ENCODE measurements at places on chromosomes 2 and 18.
A peak's percentile ranks its signal among the peaks of the same experiment; 100 is the strongest.

- no peak for DNase-seq
Measured at GRCh38 chr2:98026927-98027522, 31.3 kb upstream of the TMEM131 start.

DNA sequence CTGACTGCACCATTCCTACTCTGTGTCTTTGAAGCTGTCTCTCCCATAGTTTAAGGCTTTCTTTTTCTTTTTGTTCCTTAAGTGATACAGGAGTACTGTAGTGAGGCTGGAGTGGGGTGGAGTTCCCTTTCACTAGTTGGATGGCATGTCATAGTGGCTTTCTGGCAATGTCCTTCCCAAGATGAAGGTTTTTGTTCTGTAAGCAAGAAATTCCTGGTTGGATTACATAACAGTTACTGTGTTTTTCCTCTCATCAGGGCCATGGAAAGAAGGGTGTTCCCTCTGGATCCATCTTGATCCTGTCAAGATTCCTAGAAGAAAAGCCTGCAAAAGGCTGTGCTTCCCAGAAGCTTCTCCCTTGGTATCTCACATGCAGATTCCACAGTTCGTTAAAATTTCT lies 84.2 kb downstream of the ACKR3 start:
- no peak for DNase-seq

- DNase-seq, result no peak
Measured at GRCh38 chr2:177484180-177484795, 91.7 kb downstream of the AGPS start.

DNA sequence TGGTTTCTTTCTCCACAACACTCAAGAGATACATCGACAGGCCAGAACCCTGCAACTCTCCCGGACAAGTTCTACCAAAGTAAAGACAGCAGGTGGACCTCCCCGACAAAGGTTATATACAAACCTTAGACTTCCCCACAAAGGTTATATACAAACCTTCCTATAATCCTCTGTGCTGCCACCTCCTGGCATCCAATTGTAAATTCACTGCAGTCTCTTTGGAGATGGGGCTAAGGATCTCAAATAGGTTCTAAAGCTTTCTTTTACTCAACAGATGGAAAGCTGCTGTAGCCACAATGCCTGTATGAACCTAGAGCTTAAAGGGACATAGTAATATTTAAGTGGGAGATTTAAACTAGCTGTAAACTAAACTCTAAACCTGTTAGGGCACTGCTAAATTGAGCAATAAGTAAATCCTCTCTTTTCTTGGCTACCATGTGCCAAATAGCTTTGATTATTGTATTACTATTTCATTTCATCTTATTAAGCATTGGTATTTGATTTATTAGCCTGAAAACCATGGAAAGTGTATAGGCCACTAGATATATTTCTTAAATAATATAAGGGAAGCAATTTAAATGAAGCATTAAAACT lies 9.8 kb upstream of the MREG start:
- peak; percentile 77 for DNase-seq

DNA sequence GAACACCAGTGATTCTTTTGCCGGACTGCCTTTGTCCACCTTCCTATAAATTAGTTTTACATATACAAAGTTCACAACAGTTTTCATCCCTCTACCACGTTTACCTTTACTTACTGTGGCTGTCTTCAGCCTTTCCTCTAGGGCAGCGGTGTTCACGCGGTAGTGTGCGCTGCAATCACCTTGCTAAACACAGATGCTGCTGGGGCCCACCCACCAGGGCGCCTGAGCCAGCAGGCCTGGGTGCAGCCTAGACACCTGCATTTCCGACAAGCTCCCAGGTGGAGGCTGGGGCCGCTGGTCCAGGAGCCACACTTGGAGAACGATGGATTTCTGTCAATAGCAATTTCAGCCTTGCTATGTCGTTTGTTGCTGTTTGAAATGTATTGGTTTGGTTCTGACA lies 83.1 kb downstream of the NDUFA10 start:
- DNase-seq, result no peak

DNA sequence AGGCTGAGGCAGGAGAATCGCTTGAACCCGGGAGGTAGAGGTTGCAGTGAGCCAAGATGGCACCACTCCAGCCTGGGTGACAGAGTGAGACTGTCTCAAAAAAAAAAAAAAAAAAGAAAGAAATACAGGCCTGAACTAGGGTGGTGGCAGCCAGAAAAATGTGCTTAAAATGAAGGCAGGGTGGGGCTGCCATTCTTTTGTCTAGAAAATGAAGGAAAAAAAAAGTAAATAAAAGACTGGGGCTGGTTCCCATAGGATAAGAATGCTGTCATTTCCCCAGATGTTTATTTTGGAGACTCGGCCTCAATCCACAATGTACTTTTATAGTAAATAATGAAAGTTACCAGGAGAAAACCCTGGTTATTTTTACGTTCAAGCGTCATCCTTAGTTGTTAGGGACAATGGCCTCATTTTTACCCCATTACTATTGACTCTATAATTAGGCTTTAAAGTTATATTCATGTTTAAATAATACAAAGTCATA lies 58.9 kb downstream of the ATP8B1 start:
- no peak for DNase-seq

- DNase-seq, result peak; percentile 78
Measured at GRCh38 chr2:21422050-21422449, 298.3 kb downstream of the TDRD15 start.

- DNase-seq, result no peak
Measured at GRCh38 chr2:50490991-50491390, 540.9 kb downstream of the NRXN1 start.

- DNase-seq, result peak; percentile 98
Measured at GRCh38 chr2:216498379-216499352, at the start of gene RPL37A. Gene RPL37A (plus strand): TSS chr2:216498844. CDS start chr2:216498875, 31 bp downstream.

GRCh38 chr2:230068651-230069055 lies at the start of gene SLC16A14:
Gene SLC16A14 (minus strand): TSS chr2:230068924. CDS start chr2:230059352, 9,572 bp downstream.
- peak; percentile 64 for DNase-seq

DNA sequence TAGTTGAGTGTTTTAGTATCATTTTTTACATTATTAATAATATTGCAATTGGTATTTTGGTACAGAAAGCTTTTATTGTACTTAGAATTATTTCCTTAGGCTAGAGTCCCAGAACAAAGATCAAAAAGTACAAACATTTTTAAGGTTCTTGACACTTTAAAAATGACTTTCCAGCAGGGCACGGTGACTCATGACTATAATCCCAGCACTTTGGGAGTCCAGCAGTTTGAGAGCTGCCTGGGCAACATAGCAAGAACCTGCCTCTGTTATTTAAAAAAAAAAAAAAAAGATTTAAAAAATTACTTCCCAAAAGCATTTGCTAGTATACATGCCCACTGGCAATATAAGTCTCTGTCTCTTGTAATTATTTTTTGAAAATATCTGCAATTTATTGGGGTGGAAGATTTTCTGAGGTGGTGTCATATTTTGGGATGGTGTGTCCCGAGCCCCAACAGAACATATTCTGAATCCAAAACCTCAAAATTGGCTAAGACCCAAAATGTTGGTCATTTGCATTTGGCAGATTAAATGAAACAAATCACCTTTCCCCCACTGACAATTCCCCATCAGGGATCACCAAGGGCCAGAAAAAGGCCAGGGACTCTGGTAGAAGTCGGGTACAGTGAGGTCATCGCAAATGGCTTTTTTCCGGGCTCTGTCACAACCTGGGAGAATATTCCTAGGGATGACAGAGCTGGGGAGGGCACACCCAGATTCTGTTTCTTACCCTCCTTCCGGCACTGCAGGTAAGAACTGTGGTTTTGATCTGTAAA lies 42.1 kb downstream of the NIFK start:
- peak; percentile 44 for DNase-seq

- no peak for DNase-seq
Measured at GRCh38 chr18:6737833-6738232, 8.3 kb downstream of the ARHGAP28 start.

Measured in mesendoderm (in vitro differentiated cells).